ENCODE measurements at places on chromosomes 1 and 21. TPM values are rescaled to one million over a fixed set of nuclear protein-coding genes. Genes with fewer than 3 reads are reported as not detected.

GRCh38 chr1:161970633-161971032 lies 53.0 kb downstream of the OLFML2B start:
- DNase-seq = no peak

- no peak for DNase-seq
Measured at GRCh38 chr1:97581614-97582051, 339.2 kb downstream of the DPYD start.

- no peak for DNase-seq
Measured at GRCh38 chr21:37642493-37642892, 273.8 kb downstream of the KCNJ6 start.

- DNase-seq = no peak
Measured at GRCh38 chr1:116853680-116854402, 55.9 kb upstream of the PTGFRN start.

GRCh38 chr1:94951046-94951445 lies 24.1 kb upstream of the CNN3 start:
- DNase-seq = no peak

DNA sequence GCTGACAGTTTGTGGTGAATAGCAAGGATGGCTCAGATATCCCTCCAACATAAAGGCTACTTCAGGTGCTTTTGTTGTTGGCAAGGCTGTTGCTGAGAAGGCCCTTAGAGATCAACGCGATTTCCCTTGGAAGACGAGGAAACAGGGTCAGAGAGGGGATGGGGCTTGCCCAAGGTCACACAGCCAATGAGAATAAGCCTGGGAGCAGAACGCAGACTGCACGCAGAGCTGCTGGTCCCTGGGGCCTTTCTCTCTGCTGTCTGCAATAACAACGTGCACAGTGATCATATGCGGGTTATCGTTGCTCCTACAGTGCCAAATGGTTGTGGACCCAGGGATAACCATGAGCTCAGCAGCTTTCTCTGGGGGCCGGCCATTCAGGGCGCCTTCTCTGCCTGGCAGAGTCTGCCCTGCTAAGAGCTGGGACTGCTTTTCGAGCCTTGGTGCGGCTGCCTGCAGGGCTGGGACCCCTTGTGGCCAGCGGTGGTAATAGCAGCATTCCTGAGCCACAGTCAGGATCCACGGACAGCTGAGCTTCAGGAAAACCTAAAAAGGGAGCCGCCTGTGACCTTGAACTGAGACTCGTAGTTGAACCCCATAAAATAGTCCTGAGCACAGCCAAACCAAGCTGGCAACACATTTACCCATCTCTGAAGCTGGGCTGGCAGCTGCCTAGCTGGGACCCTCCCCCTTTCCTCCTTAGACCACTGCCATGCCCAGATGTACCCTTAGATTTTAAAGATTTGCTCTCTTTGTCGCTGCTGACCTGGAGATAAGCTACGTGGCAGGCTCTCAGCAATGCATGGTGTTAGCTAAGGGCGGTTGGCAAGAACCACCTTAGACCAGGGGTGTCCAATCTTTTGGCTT lies 39.8 kb downstream of the HTR6 start:
- DNase-seq = no peak

DNA sequence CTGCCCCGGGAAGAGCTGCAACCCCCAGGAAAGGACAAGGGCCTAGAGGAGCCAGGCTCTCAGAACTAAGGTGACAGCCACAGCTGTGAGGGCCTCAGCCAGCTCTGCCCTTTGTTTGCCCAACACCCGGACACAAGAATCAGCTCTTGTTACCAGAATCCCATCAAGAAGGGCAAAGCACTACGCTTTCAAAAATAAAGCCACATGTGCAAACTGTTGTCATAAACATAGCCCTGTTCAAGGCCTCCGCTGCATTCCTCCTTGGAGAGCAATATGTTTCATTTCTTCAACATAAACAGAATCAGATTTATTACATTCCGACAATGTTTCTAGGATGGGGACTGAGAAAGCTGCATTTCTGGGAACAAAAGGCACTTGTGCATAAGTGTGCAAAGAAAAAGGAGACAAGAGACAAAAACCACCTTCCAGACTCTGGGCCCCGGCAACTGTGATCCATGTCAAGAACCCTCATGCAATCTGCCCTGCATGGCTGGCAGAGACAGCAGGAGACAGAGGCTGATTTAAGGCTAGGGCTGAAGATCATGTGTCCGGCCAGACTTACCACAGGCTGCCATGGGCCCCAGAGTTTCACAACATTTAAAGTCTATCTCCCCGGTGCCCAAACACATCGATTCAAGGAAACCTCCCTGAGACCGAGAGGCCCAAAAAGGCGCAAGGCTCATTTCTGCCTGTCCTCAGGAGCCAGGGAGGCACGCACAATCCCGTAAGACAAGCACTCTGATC lies 71.0 kb downstream of the SSBP3 start:
- no peak for DNase-seq

The ARMH1 gene
- total RNA-seq = 1.9 TPM

The INKA2 gene
- 15.4 TPM for total RNA-seq

The ZBTB8A gene
- total RNA-seq = 6.8 TPM

The TENT5C gene
- total RNA-seq = 2.5 TPM

Data from mesenteric fat pad (tissue), 1 donor.